Stimulated activated CD4-positive, alpha-beta T cell treated with anti-CD3 and anti-CD28 coated beads, Interleukin-4, amount 100 ng/mL, for 4 hours (primary cell): ENCODE measurements at places on chromosomes 16 and 17.

- DNase-seq, result no peak
Measured at GRCh38 chr17:27496437-27496943, 40.2 kb downstream of the KSR1 start.

- DNase-seq, result no peak
Measured at GRCh38 chr17:42999003-42999525, 845 bp downstream of the RPL27 start.

DNA sequence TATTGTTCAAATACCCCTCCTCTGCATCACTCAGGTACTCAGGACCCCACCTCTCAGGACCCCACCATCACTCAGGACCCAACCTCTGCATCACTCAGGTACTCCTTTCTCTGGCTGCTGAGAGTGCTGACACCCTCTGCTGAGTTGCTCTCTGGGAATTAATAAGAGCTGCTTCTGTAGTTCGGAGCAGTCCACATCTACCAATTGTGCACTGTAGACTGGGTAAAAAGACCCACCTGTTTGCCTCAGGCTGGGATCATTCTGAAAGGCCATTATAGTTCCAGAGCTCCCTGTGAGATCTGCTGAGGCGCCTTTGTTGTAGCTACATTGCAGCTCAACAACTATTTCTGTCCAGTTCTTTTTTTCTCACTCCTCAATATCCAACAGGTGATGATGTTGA lies 276.3 kb upstream of the MYOCD start:
- no peak for DNase-seq

DNA sequence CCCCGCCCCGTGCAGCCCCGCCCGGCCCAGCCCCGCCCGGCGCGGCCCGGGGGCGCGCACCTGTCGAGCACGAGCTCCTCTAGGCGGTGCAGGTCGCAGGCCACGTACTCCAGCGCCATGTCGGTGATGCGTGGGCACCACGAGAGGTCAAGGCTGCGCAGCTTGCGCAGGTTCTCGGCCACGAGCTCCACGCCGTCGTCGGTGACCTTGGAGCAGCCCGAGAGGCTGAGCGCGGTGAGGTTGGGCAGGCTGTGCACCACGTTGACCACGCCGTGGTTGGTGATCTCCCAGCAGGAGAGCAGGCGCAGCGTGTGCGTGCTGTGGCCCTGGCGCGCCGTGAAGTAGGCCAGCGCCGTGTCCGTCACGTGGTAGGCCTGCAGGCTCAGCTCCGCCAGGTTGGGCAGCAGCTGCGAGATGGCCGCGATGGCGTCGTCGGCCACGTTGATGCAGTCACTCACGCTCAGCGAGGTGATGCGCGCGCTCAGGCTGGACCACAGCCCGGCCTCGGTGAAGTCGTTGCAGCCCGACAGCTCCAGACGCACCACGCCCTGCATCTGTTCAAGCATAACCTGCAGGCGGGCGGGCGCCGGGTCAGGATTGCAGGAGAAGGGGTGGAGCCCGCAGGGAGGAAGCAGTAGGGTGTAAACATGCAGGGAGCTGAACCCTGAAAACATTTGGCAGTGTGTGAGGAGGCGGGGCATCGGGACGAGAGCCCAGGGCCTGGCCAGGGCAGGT lies 5.3 kb upstream of the WDR24 start:
- peak; percentile 67 for DNase-seq

- no peak for DNase-seq
Measured at GRCh38 chr16:84180519-84181140, 6.2 kb downstream of the TAF1C start.

DNA sequence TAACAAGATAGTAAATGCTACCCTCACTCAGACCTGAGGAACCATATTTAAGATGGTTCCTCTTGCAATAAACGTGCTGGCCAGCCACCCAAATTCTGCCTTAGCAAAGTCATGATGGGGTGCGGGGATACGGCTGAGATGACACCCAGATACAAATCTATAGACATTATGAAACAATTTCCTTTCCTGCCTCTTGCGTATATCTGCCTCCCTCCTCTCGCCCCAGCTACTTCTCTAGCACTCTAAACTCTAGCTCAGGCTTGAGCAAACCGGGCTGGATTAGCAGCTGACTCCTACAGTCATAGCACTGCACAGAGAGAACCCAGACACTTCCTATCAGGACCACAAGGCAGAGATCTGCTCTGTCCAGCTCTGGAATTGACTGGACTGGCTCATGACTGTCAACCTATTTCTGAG lies 22.3 kb downstream of the CD300LF start:
- DNase-seq, result no peak

DNA sequence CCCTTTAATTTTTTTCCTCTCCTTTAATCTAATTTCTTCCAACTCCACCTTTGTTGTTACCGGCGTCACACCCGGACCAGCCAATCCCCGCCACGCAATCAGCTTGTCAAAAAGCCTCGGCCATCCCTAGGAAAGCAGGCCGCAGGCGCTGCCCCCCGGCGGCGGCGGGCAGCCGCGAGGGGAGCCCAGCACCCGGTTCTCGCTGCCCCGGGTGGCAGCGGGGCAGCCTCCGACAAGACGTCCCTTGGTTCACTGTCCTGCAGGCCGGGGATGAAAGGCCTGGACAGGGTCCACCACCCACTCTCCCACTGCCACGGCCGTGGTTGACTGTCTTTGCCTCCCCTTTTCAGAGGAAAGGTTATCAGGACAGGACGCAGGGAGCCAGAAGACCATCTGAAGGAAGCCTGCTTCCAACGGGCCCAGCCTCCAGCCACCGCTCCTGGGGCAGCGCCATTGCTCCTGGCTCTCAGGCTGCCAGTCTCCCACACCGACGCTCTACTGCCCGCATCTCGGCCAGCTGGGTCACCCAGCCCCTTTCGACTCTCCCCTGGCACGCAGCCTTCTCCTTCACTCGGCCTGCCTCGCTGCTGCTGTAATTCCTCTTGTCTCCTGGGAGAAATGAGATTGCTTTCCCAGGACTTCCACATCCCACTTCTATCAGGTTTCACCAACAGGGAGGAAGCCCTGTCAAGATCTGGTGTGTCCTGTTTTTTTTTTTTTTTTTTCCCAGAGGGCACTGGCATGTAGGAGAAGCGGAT lies 2.8 kb upstream of the UBTF start:
- peak; percentile 43 for DNase-seq

GRCh38 chr17:67411397-67411796 lies 34.3 kb downstream of the PITPNC1 start:
- no peak for DNase-seq

DNA sequence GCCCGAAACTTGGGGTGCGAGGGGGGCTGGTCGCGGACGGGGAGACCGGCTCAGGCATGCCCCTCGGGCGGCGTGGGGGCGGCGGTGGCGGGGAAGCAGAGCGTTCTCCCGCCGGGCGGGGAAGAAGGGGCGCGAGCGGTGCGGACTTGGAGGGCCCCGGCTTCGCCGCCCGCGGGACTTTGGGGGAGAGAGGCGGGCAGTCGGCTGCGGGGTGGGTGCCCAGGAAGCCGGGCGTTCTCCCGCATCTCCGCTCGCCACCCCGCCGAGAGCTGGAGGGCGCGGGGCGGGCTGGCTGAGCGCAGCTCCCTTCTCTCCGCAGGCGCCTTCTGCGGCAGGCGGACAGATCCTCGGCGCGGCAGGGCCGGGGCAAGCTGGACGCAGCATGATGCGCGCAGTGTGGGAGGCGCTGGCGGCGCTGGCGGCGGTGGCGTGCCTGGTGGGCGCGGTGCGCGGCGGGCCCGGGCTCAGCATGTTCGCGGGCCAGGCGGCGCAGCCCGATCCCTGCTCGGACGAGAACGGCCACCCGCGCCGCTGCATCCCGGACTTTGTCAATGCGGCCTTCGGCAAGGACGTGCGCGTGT lies 772 bp downstream of the NTN1 start:
- DNase-seq, result no peak

DNA sequence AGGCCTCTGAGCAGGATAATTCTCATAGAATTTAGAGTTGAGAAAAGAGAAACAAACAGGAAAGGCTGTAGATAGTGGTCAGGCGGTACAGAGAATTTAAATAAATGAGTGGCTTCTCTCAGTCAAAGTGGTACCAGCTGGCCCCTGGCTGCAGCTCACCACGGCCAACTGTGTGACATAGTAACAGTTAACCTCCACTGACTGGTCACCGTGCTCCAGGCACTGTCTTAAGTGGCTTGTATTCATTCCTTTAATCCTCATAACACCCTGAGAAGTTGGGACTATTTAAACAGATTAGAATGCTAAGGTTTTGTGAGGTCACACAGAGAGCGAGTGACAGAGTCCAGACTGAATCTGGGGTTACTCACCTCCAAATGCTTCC lies 108.9 kb downstream of the GNAO1 start:
- DNase-seq, result no peak

DNA sequence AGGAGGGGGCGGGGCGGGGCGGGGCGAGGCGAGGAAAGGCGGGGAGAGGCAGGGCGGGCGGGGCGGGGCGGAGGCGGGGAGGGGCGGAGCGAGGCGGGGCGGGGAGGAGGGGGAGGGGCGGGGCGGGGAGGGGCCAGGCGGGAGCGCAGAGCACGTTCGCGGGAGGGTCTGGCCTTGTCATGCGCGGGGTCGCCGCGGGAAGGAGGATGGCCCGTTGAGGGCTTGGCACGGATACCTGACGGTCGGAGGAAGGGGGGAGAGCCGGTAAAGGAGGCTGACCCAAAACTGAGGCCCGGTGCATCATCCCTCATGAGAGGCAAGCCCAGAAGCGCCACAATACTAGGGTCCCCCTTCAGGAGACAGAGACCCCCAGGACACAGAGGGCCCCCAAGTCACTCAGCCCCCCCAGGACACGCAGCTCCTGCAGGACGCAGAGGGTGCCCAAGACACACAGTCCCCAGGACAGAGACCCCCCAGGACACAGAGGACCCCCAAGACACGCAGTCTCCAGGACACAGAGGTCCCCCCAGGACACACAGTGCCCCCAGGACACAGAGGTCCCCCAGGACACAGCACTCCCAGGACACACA lies 593 bp upstream of the WDR45B start:
- DNase-seq, result no peak

DNA sequence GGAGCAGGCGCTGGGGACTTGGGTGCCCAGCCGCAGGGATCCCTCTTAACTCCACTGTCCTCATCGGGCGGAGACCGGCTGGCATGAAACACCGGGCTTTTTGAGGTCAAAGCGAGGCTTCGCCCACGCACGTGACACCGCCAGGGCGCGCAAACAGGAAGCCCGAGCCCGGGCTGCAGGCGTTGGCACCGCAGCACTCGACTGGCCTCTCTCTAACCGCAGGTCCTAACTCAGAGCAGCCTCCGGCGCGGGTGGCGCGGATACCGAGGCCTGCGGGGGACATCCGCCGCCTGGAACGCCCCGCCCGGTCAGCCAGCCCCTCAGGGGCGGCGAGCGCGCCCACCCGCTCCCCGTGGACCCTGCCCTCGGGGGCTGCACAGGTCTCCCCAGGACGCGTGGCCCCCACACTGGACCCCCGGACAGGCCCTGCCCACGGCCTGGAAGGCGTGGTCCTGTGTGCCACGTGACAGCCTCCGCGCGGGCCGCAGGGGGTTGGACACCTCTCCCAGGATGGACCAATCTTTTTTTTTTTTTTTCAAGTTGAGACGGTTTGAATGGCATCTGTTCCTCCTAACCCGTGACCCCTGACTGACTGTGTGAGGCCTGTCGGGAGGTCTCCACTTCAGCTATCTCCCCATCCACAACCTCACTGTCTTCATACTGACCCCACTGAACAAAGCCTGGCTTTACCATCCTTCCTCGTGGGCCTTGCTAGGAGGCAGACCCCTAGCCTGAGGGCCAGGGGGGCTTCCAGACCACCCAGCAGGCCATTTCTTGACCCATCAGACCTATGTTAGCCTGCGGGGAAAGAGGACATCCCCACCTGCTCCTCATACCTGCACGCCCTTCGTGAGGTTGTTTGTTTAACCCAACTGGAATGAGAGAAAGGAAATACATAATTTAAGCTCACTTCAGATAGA lies 8.4 kb upstream of the SLC47A2 start:
- DNase-seq, result peak; percentile 45

DNA sequence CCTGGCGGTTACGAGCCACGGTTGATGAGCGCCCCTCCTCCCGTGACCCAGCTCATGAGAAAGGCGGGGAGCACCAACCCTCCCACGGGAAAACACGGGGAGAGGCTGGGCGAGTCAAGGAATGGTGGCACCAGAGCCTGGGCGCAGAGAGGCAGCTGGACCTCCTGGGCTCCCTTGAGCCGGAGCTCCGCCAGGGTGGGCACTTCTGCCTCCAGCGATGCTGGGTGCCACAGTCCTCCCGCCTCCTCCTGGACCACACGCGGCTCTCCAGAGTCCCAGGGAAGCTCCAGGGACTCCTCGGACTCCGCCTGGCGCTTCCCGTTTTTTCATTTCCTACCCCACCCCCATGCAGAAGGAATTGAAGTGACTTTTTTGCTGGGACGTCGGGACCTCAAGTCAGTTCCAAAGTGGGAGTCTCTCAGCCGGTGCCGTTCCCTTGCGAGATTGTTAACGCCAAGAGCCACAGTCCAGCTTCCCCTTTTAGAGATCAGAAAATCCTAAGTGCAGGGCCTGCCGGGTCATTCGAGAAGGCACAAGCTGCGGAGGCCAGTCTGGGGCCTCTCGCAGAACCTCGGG lies 6.6 kb upstream of the CBX8 start:
- no peak for DNase-seq

DNA sequence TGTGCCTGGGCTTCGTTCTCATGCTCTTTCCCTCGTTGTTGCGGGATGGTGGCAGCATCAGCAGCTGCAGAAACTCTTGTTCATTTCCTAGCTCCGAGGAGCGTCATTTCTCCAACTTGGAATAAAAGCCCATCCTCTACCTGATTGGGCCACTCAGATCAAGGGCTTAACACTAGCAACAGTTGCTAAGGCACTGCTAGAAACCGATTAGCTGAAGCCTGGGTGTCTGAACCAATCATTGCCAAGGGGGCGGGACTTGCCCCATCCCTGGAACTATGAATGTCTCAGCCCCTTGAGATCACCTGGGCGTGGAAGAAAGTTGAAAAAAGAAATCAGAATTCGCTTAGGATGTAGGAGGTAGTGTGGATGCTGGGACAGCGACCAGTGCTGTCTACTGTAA lies 145.3 kb downstream of the FOXL1 start:
- DNase-seq, result no peak

DNA sequence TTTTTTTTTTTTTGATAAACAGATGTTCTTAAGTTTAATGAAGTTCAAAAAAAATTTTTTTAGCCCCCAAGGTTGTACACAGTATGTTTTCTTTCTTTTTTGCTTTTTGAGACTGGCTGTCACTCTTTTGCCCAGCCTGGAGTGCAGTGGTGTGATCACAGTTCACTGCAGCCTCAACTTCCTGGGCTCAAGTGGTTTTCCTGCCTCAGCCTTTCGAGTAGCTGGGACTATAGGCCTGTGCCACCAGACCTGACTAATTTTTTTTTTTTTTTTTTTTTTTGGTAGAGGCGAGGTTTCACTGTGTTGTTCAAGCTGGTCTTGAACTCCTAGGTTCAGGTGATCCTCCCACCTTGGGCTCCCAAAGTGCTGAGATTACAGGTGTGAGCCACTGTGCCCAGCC lies 12.8 kb downstream of the ITGAE start:
- DNase-seq, result no peak

DNA sequence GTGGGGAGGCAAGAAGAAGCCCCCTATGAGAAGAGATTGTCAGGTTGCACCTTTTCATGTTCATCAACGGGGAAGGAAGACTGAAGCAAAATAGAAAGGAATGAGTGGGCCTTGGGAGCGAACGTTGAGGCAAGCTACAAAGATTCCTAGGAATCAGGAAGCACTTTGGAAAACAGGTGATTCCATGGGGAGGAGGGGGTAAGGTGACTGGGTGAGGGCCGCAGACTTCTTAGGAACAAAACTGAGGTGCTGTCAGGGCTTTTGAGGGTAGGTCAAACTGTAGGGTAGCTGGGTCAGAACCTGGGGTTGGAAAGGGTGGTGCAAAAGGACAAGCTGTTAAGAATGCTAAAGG lies 528 bp downstream of the ITFG1 start:
- no peak for DNase-seq
